ENCODE measurements at places on chromosomes 4 and X.
A peak's percentile ranks its signal among the peaks of the same experiment; 100 is the strongest.

- DNase-seq = no peak
Measured at GRCh38 chrX:41234962-41235361, 99.0 kb upstream of the DDX3X start.

DNA sequence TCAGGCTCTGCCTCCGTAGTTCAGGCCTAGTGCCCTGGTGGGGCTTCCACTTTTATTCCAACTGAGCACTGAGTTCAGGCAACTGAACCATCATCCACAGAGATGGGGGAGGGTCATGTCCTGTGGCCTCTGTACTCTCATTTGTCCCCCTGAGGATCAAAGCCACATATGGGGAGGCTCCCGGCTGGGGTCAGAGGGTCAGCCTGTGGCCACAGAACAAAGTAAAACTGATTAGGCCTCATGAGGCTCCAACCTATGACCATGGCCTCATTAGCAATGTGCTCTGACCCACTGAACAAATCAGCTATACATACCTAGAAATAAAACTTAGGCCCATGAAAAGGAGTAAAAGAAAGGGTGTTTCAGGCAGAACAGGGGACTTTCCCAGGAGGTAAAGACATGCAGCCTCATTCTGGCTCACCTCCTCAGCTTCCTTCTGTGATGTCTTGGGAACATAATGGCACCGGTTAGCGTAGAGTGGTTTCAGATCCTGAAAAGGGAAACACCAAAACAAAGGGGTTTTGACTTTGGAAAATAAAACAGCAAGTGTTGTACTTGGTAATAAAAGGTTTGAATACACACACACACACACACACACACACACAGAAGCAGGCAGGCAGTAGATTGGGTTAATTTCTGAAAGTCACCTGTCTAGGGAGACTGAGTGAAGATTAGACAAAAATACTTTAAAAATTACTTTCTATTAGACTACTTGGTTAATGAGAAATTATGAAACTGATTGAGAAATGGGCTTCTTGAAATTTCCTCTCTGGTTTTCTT lies 24.3 kb downstream of the TMEM255A start:
- no peak for DNase-seq

GRCh38 chr4:94695384-94695783 lies 62.4 kb upstream of the BMPR1B start:
- no peak for DNase-seq

GRCh38 chrX:136531951-136532350 lies at the start of gene VGLL1:
Gene VGLL1, plus strand, starts transcription at chrX:136532215. Its CDS starts 3,806 bp downstream, at chrX:136536021.
- no peak for DNase-seq

- no peak for DNase-seq
Measured at GRCh38 chr4:139575072-139575471, 19.1 kb upstream of the SETD7 start.

DNA sequence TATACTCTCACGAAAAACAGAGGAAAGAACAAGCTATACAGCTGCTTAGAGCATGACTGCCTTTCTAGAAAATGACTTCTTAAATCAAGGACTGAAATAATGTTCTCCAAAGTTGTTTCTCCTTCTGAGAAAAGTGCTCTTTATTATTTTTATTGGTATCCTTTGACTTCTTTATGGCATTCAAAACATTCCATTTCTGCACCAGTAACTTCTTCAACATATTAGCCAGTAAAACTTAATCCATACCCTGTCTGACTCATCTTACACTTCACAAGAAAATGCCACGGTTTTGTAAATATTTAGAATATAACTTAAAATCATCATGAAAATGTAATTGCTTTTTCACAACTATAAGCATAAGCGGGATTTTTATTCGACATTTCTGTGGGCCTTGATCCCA lies 180.4 kb downstream of the NR3C2 start:
- DNase-seq = no peak

- DNase-seq = no peak
Measured at GRCh38 chr4:157363360-157363759, 142.8 kb downstream of the GRIA2 start.

DNA sequence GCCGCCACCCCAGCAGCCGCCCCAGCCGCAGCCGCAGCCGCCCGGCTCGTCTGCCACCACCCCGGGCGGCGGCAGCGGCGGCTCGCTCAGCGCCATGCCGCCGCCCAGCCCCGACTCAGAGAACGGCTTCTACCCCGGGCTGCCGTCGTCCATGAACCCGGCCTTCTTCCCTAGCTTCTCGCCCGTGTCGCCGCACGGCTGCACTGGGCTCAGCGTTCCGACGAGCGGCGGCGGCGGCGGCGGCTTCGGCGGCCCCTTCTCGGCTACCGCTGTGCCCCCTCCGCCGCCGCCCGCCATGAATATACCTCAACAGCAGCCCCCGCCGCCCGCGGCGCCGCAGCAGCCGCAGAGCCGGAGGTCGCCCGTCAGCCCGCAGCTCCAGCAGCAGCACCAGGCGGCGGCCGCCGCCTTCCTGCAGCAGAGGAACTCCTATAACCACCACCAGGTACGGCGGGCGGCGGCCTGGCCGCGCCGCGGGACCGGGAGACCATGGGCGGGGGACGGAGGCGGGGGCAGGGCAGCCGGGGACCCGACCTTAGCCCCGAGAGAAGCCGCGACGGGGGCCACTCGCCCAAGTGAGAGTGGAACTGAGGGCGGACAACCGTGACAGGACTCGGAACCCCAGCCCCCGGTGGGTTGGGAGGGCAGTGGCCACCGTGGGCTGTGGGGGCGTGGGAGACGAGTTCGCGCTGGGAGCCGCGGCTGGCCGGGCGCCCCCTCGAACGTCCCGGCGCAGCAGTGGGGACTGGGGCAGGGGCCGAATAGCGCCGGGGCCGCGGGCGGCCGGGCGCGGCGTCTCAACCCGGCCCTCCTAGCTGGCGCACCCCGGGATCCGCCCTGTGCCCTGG lies 1.8 kb downstream of the CPEB2 start:
- peak; percentile 11 for DNase-seq

DNA sequence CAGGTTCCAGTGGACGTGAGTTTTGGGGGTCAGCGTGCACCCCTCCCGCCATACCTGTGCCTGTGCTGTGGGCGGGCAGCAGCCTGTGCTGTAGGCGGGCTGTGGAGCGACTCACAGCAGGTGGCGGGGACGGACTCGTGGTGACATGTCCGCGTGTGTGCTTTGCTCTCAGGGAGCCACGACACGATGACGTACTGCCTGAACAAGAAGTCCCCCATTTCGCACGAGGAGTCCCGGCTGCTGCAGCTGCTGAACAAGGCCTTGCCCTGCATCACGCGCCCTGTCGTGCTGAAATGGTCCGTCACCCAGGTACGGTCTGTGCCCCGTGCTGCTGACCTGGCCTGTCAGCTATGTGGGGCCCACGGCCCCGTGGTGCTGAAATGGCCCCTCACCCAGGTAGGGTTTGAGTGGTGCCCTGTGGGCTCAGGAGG lies 7.4 kb downstream of the PLCXD1 start:
- no peak for DNase-seq

DNA sequence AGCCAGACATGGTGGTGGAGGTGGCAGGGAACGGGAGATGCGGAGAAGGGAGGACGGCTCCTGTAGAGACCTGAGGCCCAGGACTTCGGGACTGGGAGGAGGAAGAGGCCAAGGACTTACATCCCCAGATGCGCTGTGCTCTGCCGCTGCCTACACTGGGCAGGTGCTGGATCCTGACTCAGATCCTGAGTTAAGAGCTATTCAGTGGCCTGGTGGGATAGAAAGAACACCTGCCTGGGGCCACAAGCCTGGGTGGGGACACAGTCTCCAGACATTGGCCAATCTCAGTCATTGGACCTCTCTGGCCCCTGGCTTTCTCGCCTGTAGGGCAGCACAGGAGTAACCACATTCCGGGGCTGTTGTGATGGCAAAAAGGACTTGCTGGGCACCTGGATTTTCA lies 10.9 kb upstream of the MSX1 start:
- no peak for DNase-seq

DNA sequence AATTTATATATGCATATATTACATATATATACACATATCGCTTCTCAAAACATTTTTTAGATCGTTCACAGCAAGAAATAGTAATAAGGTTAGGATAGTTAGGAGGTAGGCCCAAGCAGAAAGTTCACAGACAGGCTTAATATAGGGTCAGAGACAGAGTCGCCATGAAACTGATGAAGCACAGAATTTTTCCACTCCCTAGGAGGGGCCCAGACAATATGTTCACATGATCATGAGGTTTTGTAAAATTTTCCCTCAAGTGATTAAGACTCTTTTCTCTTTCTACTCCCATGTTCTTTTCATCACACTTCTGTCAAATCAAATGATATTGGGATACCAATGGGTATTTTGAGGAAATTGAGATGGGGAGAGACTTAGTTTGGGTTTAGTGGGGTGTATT lies 5.2 kb upstream of the ENAM start:
- no peak for DNase-seq

DNA sequence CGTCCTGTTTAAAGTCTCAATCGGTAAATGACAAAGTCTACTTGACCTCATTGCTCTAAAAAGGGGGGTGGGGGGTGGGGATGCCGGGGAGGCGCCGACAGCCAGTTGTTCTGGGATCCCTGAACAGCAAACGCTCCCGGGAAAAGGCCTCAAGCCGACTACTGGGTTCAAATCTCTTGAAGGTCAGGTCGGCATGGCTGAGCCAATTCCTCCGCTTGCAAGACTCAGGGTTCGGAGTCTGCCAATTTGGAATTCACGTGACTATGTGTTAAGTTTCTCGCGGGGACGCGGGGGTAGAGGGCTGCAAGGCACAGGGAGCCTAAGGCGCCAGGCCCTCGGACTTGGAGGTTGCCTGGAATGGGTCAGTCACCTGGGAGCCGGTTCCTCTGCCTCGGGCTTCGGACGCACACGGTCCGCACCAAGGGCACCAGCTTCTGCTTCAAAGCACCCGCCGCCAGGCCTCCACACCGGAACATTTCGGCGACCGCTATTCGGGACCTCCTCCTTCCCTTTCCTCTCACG lies 399 bp downstream of the AIFM1 start:
- DNase-seq = no peak

- DNase-seq = no peak
Measured at GRCh38 chr4:95124906-95125504, 367.2 kb downstream of the BMPR1B start.
